ENCODE measurements at places on chromosomes 3 and 15.

GRCh38 chr3:128524374-128525299, 31.6 kb upstream of the GATA2 start:
- DNase-seq: no peak

GRCh38 chr3:169475978-169476698, 187.4 kb downstream of the MECOM start:
- DNase-seq: no peak

DNA sequence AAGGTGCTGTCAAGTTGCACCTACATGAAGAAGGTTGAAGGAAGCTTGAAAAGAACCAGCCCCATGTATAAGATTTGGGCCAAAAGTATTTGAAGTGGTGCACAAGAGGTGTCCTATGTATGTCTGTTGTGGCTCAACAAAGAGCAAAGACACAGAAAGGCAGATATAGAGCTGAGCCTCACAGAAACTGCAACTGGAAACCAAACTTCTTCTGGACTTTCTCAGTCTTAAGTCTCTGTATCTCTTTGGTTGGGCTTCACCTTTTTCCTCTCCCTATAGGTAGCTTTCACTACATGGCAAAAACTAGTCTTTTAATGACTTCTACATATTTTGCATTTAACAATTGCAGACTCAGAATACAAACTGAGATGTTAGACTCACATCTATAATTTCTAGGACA, 8.8 kb upstream of the CMC1 start:
- DNase-seq: no peak

DNA sequence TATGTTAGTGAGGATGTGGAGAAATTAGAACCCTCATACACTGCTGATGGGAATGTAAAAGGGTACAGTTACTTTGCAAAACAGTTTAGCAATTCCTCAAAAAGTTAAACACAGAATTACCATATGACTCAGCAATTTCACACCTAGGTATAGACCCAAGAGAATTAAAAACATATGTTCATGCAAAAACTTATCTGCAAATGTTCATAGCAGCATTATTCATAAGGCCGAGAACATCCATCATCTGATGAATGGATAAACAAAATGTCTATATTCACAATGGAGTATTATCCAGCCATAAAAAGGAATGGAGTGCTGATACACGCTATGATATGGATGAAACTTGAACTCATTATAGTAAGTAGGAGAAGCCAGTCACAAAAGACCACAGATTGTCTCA, 10.3 kb downstream of the SEC13 start:
- DNase-seq: no peak

- no peak for DNase-seq
Measured at GRCh38 chr3:64501298-64501906, 186.4 kb downstream of the ADAMTS9 start.

GRCh38 chr15:90212221-90213098, 11.3 kb downstream of the SEMA4B start:
- DNase-seq: no peak

DNA sequence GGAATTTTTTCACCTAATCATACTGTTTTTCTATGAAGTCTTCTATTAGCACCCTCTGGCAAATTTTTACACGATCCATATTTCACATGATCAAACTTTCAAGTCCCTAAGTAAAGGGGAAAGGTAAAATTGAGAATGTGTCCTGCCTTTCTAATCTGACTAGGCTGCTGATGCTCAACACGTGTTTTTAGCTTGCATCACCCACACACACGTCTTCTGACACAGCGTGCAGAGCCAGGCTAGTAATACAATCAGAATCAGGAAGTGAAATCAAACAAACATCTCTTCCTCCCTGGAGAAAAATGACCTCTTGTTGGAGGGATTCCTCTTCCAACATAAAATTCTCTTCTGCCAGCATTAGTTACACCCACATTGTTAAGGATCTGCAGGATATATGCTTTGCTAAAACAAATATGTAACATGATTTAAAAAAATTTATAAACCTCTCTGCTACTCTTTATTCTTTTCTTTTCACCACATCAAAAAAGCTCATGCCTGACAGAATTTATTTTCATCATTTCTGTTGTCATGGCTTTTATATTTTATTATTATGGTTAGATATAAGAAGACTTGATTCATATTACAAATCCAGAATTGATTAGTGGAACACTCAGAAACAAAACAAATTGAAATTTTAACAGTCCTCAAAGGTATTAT, 122.4 kb downstream of the RAP2B start:
- peak; percentile 51 for DNase-seq

DNA sequence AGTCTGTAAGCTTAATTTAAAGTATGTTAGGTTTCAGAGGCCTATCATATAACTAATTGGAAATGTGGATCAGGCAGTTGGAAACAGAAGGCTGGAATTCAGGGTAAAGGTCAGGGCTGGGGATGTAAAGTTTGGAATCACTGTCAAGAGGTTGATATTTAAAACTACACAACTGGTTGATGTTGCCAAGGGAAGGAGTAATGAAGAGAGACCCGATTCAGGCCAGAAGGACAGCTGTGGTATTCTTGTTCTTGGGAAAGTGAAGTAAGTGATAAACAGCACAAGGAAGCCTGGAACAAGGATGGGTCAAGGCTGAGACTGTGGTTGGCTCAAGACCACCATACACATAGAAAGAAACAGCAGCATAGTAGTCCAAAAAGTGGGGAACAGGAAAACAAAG, 654.2 kb downstream of the NTRK3 start:
- DNase-seq: no peak

DNA sequence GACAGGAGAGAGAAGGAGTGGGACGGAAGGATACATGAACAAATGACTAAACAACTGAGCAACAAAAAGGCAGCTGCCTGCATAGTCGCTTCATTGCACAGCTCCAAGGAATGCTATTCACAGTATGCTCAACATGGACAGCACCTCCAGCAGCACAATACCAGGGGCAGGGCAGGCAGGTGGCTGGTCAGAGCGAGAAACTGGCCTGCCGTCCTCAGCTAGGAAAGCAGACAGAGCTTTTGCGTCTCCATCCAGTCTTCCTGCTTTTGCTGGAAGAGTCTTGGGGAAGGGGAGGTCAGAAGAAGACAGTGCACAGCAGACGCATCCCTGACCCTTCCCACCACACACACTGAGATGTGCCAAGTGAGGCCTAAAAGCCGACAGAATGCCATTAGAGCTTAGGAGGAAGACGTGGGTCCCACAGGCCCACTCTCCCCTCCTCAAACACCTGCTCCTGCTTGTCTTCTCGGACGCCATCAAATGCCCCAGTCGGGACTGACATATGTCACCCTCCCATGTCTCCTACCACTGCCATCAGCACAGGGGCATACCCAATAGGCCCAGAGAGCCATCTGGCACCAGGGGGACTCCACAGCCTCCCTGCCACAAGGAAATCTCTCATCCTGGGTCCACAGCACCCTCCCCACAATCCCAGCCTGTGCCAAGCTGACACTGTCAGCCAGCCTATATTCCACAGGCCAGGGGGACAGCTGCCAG, 3.9 kb downstream of the RAB6B start:
- no peak for DNase-seq

DNA sequence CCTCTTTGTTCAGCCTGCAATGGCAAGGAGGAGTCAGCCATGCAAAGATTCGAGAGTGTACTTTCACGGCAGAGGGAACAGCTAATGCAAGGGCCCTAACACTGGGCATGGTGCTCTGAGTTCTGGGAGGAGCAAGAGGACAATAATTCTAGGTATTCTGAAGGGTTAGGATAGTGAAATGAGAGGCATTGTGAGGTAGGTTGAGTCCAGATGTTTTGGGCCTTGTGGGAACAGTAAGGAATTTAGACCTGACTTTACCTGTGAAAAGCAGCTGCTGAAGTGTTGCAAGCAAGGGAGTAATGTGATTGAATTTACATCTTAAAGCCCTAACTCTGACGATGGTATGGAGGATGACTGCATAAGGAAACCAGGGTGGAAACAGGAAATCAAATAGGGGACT, 211.6 kb downstream of the CNTN3 start:
- DNase-seq: no peak

GRCh38 chr3:190722181-190722905, 140.2 kb downstream of the GMNC start:
- DNase-seq: no peak

DNA sequence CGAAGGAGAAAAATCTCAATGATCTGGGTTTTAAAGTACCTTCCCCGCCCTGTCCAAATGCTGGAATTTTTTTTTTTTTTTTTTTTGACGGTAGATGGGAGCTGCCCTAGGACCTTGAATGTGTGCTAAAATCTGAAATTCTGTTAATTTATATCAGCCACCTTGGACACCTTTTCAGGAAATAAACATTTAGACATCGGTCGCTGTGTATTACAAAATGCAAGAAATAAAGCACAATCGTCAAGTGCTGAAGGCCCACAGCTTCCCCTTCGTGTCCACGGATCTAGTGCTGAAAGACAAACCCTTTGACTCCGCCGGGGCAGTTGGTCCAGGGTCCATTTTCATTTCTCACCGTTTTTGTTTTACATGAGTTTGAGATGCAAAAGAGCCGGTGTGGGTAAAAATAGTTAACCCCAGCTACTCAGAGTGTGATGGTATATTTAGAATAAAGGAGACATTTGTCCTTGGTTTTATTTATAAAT, 90.2 kb upstream of the CHD2 start:
- DNase-seq: peak; percentile 21
